Glomerular endothelial cell (primary cell): ENCODE measurements at places on chromosomes 6 and 20. TPM values are rescaled to one million over a fixed set of nuclear protein-coding genes. Genes with fewer than 3 reads are reported as not detected.

The TP53TG5 gene
- total RNA-seq: not detected in 2 replicates

GRCh38 chr20:16257021-16257420 is 316.2 kb downstream of the KIF16B start:
- no peak for DNase-seq

The EYS gene
- total RNA-seq: 0.41 TPM in 1 of 2 replicates, not detected in the other

GRCh38 chr20:25254986-25255680 is 7.2 kb downstream of the PYGB start:
- no peak for DNase-seq
